ENCODE measurements at places on chromosomes 11 and 22.

DNA sequence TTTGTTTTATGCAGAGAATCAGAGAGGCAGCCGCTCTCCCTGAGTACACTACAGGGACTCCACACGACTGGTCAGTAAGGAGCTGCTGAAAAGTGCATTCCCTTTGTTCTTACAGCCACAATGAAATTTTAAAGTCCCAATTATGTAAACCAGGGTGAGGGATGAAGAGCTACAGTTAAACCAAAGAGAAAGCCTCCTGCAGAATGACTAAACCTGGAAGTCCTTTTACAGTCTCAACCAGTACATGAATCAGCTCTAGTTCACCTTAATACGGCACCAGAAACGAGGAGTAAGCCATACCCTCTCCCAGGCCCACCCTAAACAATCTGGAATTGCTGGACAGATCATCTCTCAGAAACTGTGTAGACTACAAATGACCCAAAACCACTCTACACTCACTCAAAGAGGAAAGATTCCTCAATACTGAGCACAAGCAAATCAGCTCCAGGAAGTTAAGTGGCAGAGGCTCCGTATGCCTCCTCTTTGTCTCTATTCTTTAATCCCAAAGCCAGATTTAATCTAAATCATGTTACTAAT lies 113.1 kb downstream of the RBFOX2 start:
- no peak for DNase-seq

GRCh38 chr22:19800761-19801244 lies 40.2 kb downstream of the TBX1 start:
- no peak for DNase-seq

GRCh38 chr11:28969832-28970231 lies 861.6 kb downstream of the METTL15 start:
- no peak for DNase-seq

- DNase-seq, result no peak
Observed at GRCh38 chr11:47378836-47379170, 456 bp upstream of the SPI1 start.

GRCh38 chr11:10500757-10501684 lies 40.0 kb downstream of the RNF141 start:
- no peak for DNase-seq

Data from stimulated activated CD8-positive, alpha-beta memory T cell treated with anti-CD3 and anti-CD28 coated beads, Interleukin-15, amount 100 ng/mL, for 48 hours (primary cell).